Hepatocyte (in vitro differentiated cells): ENCODE measurements at places on chromosomes 16 and 17. TPM values are rescaled to one million over a fixed set of nuclear protein-coding genes. Genes with fewer than 3 reads are reported as not detected.

The MEOX1 gene
- polyA plus RNA-seq: 0.32 and 0.33 TPM in 2 replicates

The MYO1C gene
- 85.3 and 92.3 TPM in 2 replicates for polyA plus RNA-seq

The NPIPA2 gene
- polyA plus RNA-seq: 5.4 TPM in 1 of 2 replicates, not detected in the other

The OR1A1 gene
- polyA plus RNA-seq: not detected in 2 replicates

The FNDC8 gene
- polyA plus RNA-seq: not detected in 2 replicates

The NXN gene
- 74.1 and 88.0 TPM in 2 replicates for polyA plus RNA-seq

The MT1H gene
- 2.0 and 13.5 TPM in 2 replicates for polyA plus RNA-seq

The CRYBA1 gene
- not detected in 2 replicates for polyA plus RNA-seq

The TAT gene
- polyA plus RNA-seq: 2.7 and 2.8 TPM in 2 replicates

The DNAAF8 gene
- polyA plus RNA-seq: 1.6 and 3.3 TPM in 2 replicates

The EVPLL gene
- 0.55 TPM in 1 of 2 replicates, not detected in the other for polyA plus RNA-seq

The ADAP2 gene
- polyA plus RNA-seq: 0.61 and 0.70 TPM in 2 replicates

The ZPBP2 gene
- not detected in 2 replicates for polyA plus RNA-seq
